ENCODE measurements at places on chromosomes 6 and 20.

- no peak for DNase-seq
Observed at GRCh38 chr20:15789079-15789478, 784.2 kb downstream of the KIF16B start.

DNA sequence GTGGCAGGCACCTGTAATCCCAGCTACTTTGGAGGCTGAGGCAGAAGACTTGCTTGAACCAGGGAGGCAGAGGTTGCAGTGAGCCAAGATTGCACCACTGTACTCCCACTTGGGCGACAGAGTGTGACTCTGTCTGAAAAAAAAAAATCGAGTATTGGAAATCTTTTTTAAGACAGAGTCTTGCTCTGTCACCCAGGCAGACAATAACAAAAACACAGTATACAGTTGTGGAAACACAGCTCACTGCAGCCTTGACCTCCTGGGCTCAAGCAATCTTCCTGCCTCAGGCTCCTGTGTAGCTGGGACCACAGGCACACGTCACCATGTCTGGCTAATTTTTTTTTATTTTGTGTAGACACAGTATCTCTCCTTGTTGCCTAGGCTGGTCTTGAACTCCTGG lies 15.0 kb downstream of the NANP start:
- no peak for DNase-seq

- DNase-seq: no peak
Observed at GRCh38 chr20:7029019-7029418, 261.5 kb downstream of the BMP2 start.

- no peak for DNase-seq
Observed at GRCh38 chr6:167429353-167429752, 104.5 kb downstream of the TTLL2 start.

DNA sequence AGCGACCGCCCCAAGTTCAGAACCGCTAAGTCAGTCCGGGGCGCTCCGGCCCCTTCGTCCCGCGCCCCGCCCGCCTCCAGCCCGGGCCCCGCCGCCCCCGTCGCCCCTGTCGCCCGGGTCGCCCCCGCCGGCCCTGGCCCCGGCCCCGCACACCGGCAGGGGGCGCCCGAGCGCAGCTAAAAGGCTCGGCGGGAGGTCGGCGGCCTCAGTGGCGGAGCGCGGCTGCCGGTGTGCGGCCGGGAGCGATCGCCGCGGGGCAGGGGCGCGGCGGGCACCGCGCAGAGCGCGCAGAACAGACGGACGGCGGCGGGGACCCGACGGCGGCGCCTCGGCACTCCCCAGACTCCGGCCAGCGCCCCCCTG lies at the start of gene FNDC1:
Gene FNDC1 (plus strand): TSS at position 208 of the 363 bp plus-strand sequence. CDS start 197 bp downstream, outside the sequence.
- no peak for DNase-seq

- no peak for DNase-seq
Observed at GRCh38 chr6:160005861-160006540, 37.1 kb downstream of the IGF2R start.

DNA sequence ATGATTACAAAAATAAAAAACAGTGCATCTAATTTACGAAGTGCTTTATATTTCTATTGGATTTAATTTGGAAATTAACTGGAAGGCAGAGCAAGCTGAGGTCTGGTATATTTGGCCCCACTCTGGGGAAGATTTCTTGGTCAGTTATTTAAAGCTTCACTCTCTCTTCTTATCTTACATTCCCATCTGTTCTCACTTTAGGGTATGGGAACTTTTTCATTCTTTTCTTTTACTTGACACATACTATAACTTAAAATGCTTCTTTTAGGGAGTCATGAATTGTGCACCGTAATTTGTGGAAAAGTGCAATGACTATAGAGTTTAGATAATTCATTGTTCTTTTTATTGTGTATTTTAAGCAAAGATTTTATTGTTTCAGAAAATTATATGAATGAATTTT lies 170.4 kb downstream of the BCKDHB start:
- no peak for DNase-seq

- no peak for DNase-seq
Observed at GRCh38 chr6:49743429-49743828, 759 bp downstream of the CRISP3 start.

DNA sequence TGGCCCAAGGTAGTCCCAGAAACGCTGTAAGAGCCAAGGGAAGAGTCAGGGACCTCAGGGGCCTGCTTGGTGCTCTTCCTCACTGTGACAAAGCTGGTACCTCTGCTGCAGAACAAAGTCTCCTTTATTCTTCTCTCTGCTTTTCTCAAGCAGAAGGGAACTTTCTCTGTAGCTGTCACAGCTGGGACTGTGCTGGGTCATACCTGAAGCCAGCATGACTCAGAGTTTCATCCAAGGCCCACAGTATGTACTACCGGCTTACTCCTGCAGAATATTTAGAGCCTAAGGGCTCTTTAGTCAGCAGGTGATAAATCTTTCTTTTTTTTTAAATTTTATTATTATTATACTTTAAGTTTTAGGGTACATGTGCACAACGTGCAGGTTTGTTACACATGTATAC lies 183.2 kb downstream of the TINAG start:
- no peak for DNase-seq

DNA sequence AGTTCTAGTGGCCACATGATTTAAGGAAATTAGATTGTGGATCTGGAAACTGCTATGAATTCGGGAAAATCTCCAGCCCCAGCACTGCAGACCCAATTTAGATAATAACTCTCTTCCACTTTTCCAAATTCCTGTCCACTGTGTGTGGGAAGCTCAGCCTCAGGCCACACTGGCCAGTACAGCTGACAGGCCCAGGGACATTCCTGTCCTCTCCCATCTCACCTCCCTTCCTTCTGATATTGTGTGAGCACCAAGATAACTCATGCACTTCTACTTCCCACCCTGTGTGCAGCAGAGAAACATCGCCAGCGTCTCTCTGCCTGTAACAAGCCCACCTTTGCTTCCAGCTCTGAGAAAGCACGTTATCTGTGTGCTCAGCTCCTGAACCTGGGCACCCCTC lies 145.1 kb upstream of the RREB1 start:
- no peak for DNase-seq

- DNase-seq: no peak
Observed at GRCh38 chr20:45852326-45852725, 4.9 kb downstream of the ACOT8 start.

DNA sequence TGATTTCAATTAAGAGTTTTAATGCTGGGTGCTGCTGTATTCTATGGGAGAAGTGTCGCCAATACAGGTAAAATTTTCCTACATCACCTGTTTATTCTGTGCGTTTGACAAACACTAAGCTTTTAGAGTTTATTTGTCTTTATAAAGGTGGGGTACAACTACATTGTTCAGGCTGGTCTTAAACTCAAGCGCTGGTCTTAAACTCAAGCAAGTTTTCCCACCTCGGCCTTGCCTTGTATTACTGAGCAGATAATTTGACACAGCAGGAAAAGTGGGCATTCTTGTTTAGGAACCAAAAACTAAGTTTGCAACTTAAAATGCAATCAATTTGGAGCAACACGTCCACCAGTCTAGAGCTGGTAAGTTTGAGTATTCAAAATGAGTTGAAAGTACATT lies 112.9 kb upstream of the BTN3A2 start:
- DNase-seq: no peak

DNA sequence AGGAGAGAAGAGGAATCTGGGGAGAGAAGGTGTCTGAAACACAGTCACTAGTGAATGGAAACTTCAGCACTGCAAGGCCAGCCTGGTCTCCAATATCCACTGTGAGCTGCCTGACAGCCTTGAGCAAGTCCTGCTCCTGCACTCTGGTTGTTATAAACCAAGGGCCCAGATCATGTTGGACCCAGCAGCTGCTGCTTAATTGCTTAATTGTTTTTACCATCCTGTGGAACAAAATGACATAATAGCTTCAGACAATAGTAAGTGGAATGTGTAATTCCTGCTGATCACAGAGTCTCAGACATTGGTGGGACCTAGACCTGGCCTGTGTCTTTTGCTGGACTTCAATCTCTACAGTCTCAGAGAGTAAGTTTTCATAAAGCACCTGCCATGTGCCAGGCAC lies 833.7 kb downstream of the TFAP2A start:
- DNase-seq: no peak

Measured in cardiac septum (tissue), 1 donor.